NCI-H446 treated with DMSO at 0.1 percent for 48 hours (cell line): ENCODE measurements at places on chromosomes 5 and 9.

DNA sequence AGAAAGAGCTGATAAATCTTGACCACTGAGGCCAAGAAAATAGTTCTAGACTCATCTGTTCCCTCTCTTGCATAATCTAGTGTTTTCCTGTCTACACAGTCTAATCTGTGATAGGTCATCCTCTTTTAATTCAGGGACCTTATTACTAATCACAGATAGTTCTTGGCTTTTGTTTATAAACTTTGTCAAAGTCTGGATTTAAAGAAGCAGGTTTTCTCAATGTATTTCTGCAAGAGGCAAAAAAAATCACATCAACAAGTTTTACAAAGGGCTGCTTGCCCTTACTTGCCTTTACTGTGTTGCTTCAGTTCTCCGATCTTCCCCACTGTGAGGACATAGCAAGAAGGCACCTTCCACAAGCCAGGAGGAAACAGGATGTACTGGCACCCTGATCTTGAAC is 43.9 kb upstream of the MTAP start:
- DNase-seq: no peak

DNA sequence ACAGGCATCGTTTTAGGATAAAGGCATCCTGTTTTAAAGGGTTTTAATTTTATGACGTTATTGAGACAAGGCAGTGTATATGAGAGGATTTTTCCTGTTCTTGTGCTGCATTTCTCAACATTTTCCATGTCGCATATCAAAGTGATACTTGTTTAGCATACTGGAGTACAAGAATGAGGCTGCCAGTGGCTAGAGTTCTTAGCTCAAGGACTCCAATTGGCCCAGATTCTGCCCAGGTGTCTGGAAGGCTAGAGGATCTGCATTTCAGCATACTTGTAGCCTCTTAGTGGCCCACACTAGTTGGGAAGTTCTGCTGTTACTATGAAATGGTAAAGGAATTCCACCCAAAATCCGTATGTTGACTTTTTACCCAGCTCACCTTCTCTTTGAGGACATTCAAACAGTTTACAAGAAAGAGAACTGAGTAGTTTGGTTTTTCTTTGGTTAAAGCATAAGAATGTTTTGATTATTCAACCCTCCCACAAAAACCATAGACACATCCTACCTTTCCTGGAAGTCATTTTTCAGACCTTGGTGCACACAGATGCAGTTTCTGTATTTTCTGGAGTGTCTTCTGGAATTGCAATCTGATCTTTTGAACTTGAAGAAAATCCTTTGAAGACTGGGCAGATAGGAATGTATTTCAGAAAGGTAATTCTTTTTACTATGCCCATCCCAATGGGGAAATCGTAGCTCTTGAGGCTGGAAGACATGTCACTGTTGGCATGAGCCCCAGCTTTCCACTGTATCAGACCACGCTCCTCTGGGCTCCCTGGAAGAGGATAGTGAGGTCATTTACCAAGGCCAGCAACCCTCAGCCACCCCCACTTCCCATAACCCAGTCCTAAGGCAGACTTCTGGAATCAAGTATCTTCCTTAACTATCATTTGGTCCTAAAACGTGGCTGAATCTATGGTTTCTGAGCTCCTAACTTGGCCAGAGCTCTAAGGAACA is 11.3 kb downstream of the SLC23A1 start:
- no peak for DNase-seq

- no peak for DNase-seq
Observed at GRCh38 chr9:114221706-114222465, 66.5 kb downstream of the COL27A1 start.

GRCh38 chr9:89189215-89189614 is 10.6 kb upstream of the SHC3 start:
- no peak for DNase-seq

GRCh38 chr5:174101195-174101730 is 55.8 kb downstream of the NSG2 start:
- no peak for DNase-seq
